ENCODE measurements at places on chromosomes 7 and 10.
A peak's percentile ranks its signal among the peaks of the same experiment; 100 is the strongest.

- DNase-seq = no peak
Observed at GRCh38 chr7:33511778-33512177, 382.4 kb downstream of the BBS9 start.

DNA sequence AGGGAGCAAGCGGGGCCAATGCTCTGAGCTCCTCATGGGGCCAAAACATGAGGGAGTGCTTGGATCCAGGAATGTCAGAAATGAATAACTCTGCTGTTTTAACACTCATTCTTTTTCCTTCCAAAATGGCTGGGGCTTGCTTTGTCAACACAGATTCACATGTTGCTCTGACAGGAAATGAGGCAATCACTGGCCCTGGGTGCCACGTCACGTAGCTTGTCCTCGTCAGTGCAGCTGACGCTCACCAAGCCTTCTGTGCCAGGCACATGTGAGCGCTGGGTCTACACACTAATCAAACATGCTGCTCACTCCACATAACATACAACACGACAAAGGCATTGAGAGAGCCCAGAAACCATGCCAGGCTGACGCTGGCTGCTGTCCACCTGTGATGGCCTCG lies 198.9 kb downstream of the WDR37 start:
- DNase-seq = no peak

- DNase-seq = no peak
Observed at GRCh38 chr10:9992661-9993060, 1025.0 kb upstream of the CELF2 start.

DNA sequence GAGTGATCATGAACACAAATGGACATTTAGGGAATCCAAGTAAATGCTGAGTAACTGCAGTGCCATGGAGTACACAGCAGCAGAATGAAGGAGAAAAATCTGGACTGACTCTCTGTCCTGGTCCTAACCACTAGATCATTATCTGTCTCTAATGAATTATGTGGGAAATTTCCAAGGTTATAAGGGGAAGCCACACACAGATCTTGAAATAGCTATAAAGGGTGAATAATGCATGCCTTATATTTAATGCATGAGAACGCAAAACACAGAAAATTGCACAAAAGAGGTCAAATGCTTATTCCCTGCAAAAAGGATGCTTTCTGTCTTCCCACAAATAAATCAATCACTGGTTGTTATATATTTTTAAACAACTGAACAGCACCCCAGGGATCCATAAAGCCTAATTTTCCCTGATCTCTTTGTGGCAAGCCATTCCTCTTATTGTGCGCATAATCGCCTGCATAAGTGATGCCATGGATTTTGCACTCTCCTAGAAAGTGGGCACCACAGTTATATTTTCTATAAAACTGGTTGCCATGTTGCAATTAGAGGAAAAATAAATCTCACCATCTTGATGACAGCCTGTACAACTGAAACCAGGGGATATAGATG lies 201.8 kb downstream of the XPNPEP1 start:
- DNase-seq = no peak

GRCh38 chr7:7156663-7157062 lies 25.7 kb upstream of the C1GALT1 start:
- no peak for DNase-seq

- DNase-seq = peak; percentile 52
Observed at GRCh38 chr7:117818232-117818631, 55.0 kb downstream of the CTTNBP2 start.

- no peak for DNase-seq
Observed at GRCh38 chr7:32039000-32039756, 31.0 kb downstream of the PDE1C start.

DNA sequence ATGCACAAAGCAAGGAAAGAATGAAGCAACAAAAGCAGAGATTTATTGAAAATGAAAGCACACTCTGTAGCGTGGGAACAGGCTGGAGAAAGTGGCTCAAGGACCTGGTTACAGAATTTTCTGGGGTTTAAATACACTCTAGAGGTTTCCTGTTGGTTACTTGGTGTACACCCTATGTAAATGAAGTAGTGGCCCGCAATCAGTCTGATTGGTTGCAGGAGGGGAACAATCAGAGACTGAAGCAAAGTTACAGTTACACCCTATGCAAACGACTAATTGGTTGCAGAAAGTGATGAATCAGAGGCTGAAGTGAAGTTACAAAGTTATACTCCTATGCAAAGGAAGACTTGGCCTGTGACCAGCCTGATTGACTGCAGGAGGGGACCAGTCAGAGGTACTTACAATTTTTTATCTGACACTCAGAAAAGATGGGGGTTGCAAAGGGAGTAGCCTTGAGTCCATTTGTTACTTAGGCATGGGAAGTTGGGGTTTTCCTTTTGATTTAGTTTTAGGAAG lies 3.6 kb upstream of the MTPN start:
- DNase-seq = peak; percentile 73

DNA sequence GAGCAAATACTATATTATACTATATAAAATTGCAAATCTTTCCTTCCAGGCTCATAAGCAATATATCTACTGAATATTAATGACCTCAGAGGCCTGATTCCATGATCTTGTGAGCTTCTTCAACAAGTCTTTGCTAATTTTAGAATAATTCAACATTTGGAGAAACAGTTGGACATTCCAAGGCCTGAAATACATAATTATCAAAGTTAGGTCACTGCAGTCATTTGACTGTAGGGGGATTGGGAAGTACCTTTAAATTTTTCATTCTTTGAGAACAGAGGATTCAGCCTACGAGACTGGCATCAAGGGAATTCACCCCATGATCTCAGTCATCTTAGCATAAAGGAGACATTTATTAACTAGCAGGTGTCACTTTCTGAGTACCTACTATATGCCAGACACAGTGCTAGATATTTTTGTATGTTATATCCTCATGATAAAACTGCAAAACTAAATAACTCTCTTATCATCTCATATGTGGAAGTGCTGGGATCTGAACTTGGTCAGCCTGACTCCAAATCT lies 85.4 kb downstream of the DOCK4 start:
- DNase-seq = no peak

DNA sequence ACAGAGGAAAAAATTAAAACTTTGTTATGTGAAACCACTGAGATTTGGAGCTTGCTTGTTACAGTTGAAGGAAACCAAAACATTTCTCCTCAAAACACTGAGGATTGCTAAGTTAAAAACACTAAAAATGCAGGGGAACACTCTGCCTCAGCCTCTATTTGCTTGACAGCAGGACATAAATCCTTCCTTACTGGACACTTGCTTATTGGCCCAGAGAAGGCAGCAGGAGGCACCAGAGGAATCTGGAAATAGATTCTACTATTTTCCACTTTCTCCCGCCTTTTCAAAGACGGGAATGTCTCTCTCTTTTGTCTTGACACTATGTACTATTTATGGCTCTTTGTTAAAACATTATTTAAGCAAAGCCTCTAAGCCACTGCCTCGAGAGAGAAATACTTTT lies 67.9 kb downstream of the MTURN start:
- no peak for DNase-seq

DNA sequence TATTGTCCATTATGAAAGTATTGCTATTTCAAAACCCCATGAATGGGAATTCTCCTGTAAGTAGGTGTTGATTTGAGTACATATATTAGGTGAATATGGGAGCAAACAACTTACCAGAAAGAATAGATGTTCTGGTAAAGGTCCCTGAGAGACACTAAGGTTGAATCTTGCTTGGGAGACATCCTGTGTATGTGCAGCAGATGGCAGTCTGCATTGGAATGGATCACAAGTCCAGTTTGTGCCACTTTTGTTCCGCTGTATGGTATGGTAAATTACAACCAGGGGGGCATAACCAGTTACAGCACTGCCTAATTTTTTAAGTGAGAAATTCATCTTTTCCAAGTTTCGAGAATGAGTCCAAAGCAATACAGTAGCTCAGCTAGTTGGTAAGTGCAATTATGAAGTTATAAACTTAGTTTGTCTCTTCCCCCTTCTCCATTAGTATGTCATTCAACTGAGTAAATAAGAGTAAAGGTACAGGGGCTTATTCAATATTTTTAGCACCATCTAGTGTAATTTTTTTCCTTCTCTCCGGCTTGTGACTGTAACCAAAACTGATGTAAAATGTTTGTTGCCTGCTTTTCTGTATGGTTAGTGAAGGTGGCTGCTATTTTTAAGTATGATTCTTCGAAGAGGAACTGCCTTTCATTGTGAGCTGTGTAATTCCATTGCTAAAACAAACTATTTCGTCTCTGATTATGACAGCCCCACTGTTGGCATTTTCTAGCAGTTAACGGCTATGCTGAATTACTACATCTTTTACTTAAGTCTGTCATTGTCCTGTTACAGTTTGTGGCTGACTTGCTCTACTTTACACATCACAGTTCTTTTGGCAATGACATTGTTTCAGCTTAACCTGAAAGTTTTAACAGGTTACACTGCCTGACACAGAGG lies 2.8 kb downstream of the MCU start:
- DNase-seq = no peak

DNA sequence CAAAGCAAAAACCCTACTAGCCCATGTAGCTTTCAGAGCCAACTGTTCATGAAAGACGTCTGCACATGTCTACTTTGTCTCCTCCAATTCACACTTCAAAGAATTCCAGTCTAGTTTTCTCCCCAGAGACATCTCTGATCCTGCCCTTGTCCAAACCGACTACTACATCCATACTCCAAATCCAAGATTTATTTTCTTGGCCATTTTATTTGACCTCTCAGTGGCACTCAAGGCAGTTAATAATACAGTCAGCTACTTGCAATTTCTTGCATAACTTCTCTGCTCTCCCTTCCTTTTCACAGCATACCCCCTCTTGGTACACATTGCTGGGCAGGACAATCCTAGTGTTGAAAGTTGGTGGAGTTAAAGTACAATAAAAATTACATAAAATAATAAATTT lies 170.9 kb upstream of the INHBA start:
- DNase-seq = no peak

DNA sequence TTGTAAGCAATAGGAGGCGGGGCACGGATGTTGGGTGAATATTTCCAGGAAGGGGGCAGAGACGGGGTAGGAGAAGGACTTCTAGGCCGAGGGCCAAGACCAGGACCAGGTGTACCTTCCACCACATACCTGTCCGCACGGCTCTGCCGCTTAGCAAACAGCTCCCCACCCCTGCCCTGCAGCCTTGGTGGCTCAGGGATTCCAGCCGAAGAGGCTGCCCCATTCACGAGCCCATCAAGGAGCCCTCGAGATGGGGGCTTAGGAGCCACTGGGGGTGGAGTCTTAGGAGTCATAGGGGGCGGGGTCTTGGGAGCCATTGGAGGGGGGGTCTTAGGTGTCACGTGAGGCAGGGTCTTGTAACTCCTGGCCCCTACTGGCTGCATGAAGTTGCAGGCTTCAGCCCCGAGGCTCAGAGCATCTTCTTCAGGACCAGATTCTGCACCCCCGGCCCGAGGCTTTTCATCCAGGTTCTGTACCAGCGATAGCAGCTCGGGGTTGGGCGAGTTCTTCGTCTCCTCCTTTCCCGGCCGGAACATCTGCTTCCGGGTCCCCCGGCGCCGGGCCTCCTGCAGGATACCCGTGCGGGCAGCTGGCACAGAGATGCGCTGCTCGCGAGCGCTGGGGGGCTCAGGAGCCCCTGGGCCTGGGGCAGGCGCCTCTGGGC lies 6.1 kb upstream of the MYOZ1 start:
- peak; percentile 33 for DNase-seq

GRCh38 chr10:28823501-28824075 lies 146.3 kb downstream of the BAMBI start:
- no peak for DNase-seq

DNA sequence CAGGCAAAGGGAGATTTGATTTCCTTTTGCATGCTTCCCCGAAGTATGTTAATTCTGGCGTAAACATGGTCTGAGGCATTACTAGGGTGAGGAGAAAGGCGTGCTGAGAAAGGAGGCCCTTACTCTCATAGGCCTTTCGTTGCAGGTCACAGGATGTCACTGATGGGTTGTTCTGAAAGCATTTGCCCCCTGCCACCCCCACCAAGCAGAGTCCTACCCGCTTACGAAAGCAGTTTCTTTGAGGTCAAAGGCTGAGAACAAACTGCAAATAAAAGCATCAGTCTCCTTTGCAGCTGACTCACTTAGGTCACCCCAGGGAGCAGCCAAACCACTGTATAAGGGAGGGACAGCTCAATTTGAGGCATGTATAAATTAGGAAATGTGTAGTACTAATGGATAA lies 57.1 kb downstream of the BPGM start:
- peak; percentile 79 for DNase-seq

DNA sequence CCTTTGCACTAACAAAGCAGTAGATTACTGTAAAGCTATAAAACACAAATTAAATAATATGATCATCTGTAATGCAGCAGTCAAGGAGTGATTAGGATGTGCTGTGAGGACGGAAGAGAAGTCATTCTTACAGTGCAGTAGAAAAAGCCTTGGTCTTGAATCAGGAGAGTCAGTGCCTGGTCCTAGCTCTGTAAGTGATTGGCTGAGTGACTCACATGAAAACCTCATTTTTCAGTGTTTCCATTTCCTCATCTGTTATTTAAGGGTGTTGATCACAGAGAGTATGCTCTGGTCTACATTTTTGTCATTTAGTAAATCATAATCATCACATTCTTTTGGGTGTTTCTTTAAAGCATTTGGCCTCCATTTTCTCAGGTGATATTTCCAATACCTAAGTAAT lies 717.8 kb downstream of the LRMDA start:
- no peak for DNase-seq

DNA sequence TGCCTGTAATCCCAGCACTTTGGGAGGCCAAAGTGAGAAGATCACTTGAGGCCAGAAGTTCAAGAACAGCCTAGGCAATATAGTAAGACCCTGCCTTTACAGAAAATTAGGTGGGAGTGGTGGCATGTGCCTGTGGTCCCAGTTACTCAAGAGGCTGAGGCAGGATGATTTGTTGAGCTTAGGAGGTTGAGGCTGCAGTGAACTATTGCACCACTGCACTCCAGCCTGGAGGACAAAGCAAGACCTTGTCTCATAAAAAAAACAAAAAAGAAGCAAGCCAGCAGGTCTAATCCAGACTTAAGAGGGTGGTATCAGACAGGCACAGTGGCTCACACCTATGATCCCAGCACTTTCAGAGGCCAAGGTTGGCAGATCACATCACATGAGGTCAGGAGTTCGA lies 24.5 kb upstream of the KCTD7 start:
- peak; percentile 7 for DNase-seq

GRCh38 chr10:24669285-24669852 lies 54.3 kb downstream of the ARHGAP21 start:
- no peak for DNase-seq

DNA sequence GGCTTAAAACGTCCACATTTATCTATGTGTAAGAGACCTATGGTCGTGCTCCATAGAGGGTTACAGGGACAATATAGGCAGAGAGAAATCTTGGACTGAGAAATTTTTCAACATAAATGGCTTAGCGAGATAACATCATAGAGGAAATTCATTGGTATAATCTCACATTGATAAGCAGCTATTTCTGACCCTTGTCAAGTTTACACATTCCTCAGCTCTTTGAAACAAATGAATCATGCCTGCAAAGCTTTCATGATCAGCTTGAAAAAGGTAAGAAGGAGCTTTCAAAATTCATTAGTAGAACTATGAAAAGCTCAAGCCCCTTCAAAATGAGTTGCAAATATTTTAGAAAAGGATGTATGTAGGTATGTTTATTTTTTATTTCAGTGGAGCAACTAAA lies 478.8 kb downstream of the NEBL start:
- DNase-seq = no peak

Measured in iris pigment epithelial cell (primary cell).